ENCODE measurements at places on chromosomes 5 and 9.

- no peak for DNase-seq
- H3K4me1 ChIP-seq: no peaks in the 10 kb centered on the region
- no peaks in the 10 kb centered on the region for H3K36me3 ChIP-seq
Observed at GRCh38 chr9:18516965-18517364, 43.0 kb downstream of the ADAMTSL1 start.

DNA sequence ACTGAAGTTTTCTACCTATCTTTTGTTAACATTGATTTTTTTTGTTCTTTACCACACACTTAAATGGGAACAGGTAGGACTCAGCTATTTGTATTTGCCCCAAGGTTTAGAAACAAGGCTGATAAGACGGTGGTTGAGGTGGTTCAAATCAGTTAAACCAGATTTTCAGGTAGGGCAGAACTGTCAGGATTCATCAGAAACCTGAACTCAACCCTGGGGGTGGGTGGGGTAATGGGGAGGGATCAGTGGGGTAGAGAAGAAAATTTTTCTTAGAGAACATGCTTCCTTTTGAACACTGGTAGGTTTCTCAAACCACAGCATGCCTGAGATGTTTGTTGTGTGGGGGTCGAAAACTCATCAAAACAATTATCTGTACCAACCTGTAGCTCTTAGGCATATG lies 113.0 kb downstream of the BASP1 start:
- no peaks in the 10 kb centered on the region for H3K36me3 ChIP-seq
- no peak overlapping the region for H3K27ac ChIP-seq
- H3K4me1 ChIP-seq: no peaks in the 10 kb centered on the region
- DNase-seq: no peak

DNA sequence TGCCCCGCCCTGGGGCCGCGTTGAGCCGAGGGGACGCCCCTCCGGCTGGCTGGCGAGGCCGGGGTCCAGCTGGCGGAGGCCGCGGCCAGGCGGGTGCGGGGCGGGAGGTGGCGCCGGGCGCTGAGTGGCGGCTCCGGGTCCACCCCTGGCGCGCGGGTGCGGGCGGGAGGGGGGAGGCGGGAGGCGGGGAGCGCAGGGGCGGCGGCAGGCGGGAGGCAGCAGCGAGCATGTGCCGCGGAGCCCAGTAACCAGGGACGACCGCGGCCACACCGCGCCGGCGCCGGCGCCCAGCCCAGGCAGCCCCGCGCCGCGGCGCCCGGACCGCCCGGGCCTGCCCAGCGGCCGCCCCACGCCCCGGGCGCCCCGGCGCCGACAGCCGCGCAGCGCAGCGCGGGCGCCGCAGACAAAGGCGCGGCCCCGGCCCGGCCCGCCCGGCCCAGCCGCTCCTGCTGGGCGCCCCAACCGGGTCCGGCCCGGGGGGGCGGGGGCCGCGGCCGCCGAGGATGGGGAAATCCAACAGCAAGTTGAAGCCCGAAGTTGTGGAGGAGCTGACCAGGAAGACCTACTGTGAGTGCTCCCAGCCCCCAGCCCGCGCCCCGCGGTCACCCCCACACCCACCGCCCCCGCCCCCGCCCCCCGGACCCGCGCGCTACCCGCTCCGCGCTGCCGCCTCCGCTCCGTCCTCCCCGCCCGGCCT lies at the start of gene NCS1:
TSS of gene NCS1 (plus strand) at position 244 of the 697 bp plus-strand sequence. CDS start at position 504, 260 bp downstream.
- peak within 1 kb of the TSS; percentile 44 for H3K27ac ChIP-seq
- DNase-seq: peak; percentile 55

- no peaks in the 10 kb centered on the region for H3K36me3 ChIP-seq
- no peaks in the 10 kb centered on the region for H3K4me1 ChIP-seq
- H3K27me3 ChIP-seq: no peaks in the 10 kb centered on the region
- H3K4me3 ChIP-seq: no peak overlapping the region
Observed at GRCh38 chr5:5799826-5800225, 377.3 kb downstream of the ICE1 start.

- no peak overlapping the region for H3K27ac ChIP-seq
- no peak overlapping the region for H3K4me3 ChIP-seq
- H3K27me3 ChIP-seq: no peaks in the 10 kb centered on the region
- DNase-seq: no peak
- H3K36me3 ChIP-seq: no peaks in the 10 kb centered on the region
Observed at GRCh38 chr5:125064621-125065438, 318.4 kb upstream of the ZNF608 start.

DNA sequence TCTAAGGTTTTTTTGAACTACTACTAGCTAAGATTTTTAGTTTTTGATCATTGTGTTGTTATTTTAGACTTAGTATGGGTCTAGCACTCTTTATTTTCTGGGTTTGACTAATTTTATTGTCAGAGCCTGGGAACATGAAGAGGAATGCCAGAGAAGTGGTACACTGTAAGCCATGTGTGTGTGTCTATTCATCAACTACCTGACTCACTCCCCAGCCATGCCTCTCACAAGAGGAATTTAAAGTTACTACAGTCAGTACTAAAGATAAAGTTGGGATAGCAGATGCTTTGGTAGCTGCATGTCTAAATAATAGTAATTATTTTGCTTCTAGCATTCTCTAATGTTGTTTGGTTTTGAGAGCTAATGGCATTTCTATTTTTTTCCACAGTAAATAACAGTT lies 264.8 kb downstream of the CSNK1G3 start:
- H3K4me3 ChIP-seq: no peak overlapping the region
- H3K27me3 ChIP-seq: no peaks in the 10 kb centered on the region
- no peak for DNase-seq
- no peak overlapping the region for H3K27ac ChIP-seq
- no peaks in the 10 kb centered on the region for H3K4me1 ChIP-seq

DNA sequence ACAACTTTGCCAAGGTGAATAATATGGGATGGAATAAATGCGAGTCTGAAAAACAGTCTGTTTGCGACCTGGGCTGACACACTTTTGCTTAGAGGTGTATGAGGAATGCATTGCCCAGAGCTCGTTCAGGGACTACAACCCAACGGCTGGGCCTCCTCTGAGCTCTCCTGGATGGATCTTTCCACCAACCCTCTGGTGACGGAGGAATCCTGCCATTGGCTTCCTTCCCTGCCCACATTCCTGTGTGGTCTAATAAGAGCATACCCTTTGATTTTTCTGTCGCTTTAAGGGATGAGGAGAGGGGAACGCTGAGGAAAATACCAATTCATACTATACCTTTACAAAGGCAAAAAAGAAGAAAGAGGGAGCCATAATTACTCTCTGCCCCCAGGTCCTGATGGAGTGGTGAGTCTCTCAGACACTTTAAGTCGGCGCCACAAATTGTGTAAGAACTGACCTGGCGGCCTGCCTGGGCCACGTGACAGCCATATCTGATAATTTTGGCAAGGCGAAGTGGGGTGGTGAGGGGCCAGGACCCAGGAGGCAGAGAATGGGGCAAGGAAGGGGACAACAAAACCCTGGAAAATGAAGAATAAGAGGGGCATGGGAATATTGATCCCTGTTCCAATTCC lies 265.2 kb upstream of the MSX2 start:
- no peaks in the 10 kb centered on the region for H3K36me3 ChIP-seq
- no peak for DNase-seq
- H3K27me3 ChIP-seq: no peaks in the 10 kb centered on the region
- no peak overlapping the region for H3K4me3 ChIP-seq
- H3K27ac ChIP-seq: no peak overlapping the region

GRCh38 chr5:145913701-145914100 lies 22.7 kb upstream of the SH3RF2 start:
- H3K27me3 ChIP-seq: no peaks in the 10 kb centered on the region
- H3K4me3 ChIP-seq: no peak overlapping the region
- peaks cover 8% of the 10 kb centered on the region for H3K4me1 ChIP-seq
- no peak for DNase-seq

DNA sequence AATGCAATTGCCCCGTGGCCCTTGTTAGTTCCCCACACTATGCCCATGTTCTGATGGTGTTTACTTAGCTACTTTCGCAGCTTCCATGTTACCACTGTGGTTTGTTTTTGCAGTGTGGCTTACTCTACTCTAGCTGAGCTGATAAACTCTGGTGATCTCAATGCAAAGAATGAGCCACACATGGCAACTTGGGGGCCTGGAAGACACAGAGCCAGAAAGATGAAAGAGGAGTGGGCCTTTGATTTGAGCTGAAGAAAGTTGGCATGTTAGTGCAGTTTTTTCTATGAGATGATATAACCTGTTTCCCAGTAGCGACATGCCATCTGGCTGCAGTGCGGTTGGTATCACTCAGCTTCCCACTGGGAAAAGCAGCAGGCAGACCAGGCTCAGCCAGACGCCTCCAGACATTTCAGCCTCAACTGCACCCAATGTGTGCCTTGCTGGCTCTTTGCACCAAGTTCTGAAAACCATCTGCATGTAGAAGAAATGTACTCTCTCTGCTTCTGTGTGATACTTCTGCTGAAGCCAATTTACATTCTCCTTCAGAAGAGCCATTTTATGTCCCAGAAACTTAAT lies 329.4 kb downstream of the ARHGEF28 start:
- H3K4me3 ChIP-seq: no peak overlapping the region
- peaks cover 3% of the 10 kb centered on the region for H3K36me3 ChIP-seq
- DNase-seq: no peak

DNA sequence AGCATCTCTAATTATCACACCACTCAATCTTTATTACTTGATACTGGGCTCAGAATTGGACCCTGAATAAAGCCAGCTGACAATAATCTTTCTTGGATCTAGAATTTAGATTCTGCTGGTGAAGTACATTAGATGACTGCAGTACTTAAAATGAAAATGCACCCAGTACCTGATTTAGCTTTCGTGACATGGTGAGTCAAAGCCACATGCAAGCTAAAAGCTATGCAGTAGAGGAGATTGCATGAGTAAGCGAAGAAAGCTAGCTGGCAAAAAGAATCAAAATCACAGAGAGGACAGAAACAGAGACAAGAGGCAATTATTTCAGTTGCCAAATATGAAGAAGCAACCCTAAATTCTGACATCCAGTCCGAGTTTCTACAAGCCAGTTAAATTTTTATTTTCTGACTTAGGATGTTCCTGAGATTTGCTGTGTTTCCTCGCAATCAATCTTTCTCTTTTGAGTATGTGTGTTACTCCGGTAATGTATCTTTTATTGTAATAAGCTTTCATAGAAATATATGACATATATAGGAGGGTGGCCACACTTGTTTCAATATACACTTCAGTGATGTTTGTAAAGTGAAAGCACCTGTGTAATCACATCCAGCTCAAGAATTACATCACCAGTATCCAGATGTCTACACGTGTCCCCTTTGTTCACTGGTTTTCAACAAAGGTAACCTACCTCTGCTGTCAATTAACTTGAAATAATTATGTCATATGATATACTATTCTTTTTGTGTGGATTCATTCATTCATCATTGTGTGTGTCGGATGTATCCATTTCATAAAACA lies 101.7 kb downstream of the CDH18 start:
- no peaks in the 10 kb centered on the region for H3K27me3 ChIP-seq
- no peak overlapping the region for H3K4me3 ChIP-seq
- DNase-seq: no peak
- no peaks in the 10 kb centered on the region for H3K4me1 ChIP-seq

GRCh38 chr5:171581781-171582180 lies 162.3 kb downstream of the FGF18 start:
- no peak overlapping the region for H3K27ac ChIP-seq

DNA sequence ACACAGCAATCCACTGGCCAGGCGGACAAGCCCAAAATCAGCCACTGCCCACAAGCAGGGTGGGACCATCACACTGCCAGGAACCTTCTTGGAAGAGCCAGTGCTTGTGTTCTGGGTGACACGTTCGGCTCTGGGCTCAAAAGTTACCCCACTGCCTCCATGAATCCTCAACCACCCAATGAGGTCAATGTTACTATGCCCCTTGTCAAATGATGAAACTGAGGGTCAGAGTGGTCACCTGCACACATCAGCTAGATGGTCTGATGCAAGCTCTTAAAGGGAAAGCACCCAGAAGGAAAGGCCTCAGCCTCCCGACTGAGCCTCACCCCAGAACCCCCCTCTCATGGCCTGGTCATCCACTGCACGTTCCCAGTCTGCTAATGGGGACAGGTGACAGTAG lies 114.8 kb downstream of the VAV2 start:
- DNase-seq: no peak
- peaks cover 26% of the 10 kb centered on the region for H3K4me1 ChIP-seq
- H3K27me3 ChIP-seq: no peaks in the 10 kb centered on the region

- peaks cover 6% of the 10 kb centered on the region for H3K4me1 ChIP-seq
- H3K27ac ChIP-seq: no peak overlapping the region
- no peak for DNase-seq
Observed at GRCh38 chr9:132702254-132702653, 32.0 kb downstream of the GTF3C4 start.

GRCh38 chr9:95349091-95350038 lies 31.9 kb upstream of the FANCC start:
- no peaks in the 10 kb centered on the region for H3K36me3 ChIP-seq
- no peak overlapping the region for H3K27ac ChIP-seq
- peak; percentile 8 for DNase-seq
- H3K27me3 ChIP-seq: peaks cover 28% of the 10 kb centered on the region
- H3K4me1 ChIP-seq: no peaks in the 10 kb centered on the region

DNA sequence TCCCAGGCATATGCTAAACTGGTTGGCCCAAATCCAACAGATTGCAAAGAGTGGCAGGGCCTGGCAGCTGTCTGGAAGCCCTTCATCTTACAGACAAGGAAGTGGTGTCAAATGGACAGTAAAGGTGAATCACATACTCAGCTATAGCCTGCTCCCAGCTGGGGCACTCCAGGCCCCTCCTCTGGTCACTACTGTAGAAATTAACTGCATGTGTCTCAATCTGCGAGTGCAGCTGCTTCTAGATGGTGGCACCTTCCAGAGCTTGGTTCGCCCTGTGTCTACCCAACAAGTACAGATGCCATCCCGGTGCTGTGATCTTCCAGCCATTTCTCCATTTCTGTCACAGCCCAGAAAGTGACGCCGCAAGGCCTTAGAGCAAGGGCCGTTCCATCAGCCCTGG lies 50.2 kb downstream of the OTULIN start:
- DNase-seq: no peak
- no peaks in the 10 kb centered on the region for H3K27me3 ChIP-seq
- no peak overlapping the region for H3K27ac ChIP-seq
- peaks cover 36% of the 10 kb centered on the region for H3K36me3 ChIP-seq
- H3K4me3 ChIP-seq: no peak overlapping the region

- H3K27me3 ChIP-seq: no peaks in the 10 kb centered on the region
- H3K4me3 ChIP-seq: no peak overlapping the region
- H3K4me1 ChIP-seq: peaks cover 21% of the 10 kb centered on the region
- peaks cover 8% of the 10 kb centered on the region for H3K36me3 ChIP-seq
Observed at GRCh38 chr9:114348906-114349482, 19.3 kb downstream of the ORM2 start.

Data from Calu3 (cell line).